M059J (cell line): ENCODE measurements at places on chromosomes 1 and 21. TPM values are rescaled to one million over a fixed set of nuclear protein-coding genes. Genes with fewer than 3 reads are reported as not detected.

Gene MTARC1
- total RNA-seq = 0.59 and 1.7 TPM in 2 replicates

Gene ILDR2
- 6.9 and 21.5 TPM in 2 replicates for total RNA-seq

Gene ITLN2
- total RNA-seq = not detected in 2 replicates

Gene LEFTY2
- not detected in 2 replicates for total RNA-seq

Gene LCE3D
- not detected in 2 replicates for total RNA-seq

Gene SRGAP2C
- total RNA-seq = 22.7 and 30.3 TPM in 2 replicates

Gene FAM110D
- not detected in 2 replicates for total RNA-seq

Gene KCNK1
- 4.3 and 5.9 TPM in 2 replicates for total RNA-seq

Gene IVL
- not detected in 2 replicates for total RNA-seq

Gene SYCP1
- not detected in 2 replicates for total RNA-seq

Gene ANKRD35
- total RNA-seq = 0.12 and 0.25 TPM in 2 replicates

Gene CYP4X1
- not detected in 2 replicates for total RNA-seq

Gene RGS8
- total RNA-seq = not detected in 2 replicates
